Mucosa of gallbladder (tissue), 1 donor: ENCODE measurements at places on chromosomes 12 and 14. TPM values are rescaled to one million over a fixed set of nuclear protein-coding genes. Genes with fewer than 3 reads are reported as not detected.

- no peak for DNase-seq
Measured at GRCh38 chr14:105119408-105120025, 49.1 kb downstream of the JAG2 start.

DNA sequence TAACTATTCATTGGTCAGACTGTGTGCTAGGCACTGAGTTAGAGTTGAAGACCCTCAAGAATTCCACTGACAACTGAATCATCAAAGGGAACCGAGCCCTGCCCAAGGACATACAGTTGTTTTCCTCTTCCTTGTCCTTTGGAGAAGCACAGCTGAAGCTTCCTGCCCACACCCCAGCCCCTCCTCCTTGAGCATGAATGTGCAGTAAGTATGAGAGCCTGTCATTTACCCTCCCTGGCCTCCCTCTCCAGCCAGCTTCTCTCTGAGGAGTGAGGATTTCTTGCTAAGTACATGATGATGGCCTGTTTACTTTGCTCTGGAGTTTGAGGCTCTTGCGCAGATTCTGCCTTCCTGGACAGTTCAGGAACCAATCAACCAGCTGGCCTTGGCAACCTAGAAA, 235.2 kb downstream of the CACNA1C start:
- no peak for DNase-seq

TMEM116 gene
- total RNA-seq = 18.3 TPM

- DNase-seq = no peak
Measured at GRCh38 chr14:37851054-37851453, 255.6 kb downstream of the TTC6 start.

GRCh38 chr14:21990116-21990515, 316.5 kb upstream of the OR4E1 start:
- no peak for DNase-seq

DNA sequence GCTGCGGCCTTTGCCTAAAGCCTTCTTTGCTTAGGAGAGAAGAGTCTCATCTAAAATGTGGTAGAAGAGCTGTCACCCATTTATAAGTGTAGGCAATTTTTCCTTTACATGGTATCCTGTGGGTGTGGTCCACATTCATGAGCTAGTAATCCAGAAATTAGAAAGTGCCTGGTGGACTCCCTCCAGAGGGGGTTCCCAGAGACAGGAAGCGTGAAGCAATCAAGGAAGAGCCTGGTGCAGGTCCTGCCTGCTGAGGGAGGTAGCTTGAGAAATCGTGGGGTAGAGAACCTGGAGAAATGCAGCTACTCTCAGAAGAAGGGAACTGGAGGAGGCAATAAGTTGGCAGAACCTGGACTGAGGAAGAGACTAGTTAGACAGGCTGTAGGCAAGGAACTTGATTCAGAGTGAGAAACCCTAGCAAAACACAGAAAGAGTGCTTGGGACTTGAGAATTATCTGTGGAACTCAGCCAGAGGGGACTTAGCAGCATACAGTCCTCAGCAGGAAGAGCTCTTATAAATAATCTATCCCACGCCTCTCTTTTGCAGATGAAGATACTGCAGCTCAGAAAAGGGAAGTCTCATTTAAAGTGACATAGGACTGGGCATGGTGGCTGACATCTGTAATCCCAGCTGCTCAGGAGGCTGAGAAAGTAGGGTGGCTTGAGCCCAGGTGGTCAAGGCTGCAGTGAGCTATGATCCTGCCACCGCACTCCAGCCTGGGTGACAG, 182.4 kb upstream of the CCND2 start:
- no peak for DNase-seq
